Pons (tissue), 1 donor: ENCODE measurements at places on chromosomes 11 and 22.

DNA sequence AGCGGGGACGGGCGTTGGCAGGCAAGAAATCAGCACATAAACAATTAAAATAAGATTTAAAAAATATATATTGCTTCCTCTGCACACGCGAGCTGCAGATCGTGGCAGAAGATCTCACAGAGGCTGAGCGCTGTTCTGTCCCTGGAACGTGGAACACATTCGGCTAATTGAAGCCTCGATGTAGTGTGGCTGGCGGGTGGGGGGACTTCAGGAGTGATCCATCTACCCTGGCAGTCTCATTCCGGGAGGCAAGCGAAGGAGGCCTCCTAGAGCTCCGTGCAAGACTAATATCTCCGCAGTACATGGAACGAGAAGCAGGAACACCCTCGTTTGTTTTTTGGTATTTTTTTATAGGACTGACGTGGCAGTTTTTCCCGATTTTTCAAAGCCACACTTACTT lies 402.4 kb downstream of the MN1 start:
- DNase-seq = no peak

- no peak for DNase-seq
These were observed 41.8 kb downstream of the ENTHD1 start for GRCh38 chr22:39851606-39852315.

DNA sequence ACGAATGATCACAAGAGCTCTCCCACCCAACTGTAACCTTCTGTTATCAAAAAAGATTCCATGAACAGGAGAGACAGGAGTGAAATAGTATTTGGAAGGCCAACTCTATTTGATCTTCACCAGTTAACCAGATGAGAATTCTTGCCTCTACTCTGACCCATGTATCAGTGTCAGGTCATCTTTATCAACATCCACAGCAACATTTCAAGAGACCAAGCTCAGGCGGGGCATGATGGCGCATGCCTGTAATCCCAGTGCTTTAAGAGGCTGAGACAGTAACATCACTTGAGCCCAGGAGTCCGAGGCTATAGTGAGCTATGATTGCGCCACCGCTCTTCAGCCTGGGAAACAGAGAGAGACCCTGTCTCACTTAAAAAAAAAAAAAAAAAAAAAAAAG lies 62.3 kb downstream of the GAB2 start:
- no peak for DNase-seq

GRCh38 chr11:122173587-122173986 lies 57.6 kb upstream of the BLID start:
- DNase-seq = no peak

DNA sequence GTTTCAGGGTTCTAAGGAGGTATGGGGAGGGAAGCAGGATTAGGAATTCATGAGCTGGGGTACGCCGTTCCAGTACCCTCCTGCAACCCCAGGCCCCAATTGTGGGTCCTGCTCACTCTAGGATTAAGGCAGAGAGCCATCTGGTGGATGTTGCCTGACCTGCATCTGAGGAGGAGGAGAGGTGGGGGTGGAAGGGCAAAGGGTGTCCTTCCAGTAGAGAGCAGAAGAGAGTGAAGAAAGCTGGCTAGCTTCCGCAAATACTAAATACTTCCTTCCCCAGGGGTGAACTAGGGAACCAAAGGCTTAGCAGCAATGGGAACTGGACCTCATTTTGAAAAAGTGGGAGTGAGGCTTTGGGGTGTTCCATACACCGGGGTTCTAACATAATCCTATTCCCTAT lies 10.6 kb downstream of the LRRC51 start:
- peak; percentile 92 for DNase-seq

DNA sequence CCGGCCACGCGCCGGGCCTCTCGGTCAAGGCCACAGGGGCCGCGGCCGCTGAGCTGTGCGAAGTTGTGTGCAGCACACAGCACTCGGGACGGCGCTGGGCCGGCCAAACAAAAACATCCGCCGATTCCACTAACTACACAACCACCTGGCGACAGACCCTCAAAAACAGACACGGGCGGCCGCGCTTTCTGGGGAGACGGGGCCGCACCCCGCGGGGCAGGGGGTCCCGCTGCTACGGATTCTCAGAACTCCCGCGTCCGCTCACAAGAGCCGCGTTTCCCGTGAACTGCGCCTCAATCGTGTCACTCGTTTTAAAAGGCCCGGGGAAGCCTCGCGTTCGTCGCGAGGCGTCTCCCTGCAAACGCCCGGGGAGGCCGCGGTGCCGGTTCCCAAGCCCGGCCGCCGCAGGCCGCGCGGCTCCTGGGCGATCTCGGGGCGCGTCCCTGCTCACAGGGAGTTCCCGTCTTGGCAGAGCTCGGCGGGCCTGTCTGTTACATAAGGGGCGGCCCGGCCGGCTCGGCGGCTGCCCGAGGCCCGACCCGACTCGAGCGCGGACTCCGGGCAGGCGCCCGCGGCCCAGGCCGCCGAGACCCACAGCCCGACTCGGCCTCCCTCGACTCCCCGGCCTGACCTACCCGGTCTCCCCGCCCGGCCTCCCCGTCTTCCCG lies 936 bp downstream of the BRD1 start:
- DNase-seq = no peak

- no peak for DNase-seq
These were observed 3.1 kb upstream of the SLC35C1 start for GRCh38 chr11:45801723-45802315.

DNA sequence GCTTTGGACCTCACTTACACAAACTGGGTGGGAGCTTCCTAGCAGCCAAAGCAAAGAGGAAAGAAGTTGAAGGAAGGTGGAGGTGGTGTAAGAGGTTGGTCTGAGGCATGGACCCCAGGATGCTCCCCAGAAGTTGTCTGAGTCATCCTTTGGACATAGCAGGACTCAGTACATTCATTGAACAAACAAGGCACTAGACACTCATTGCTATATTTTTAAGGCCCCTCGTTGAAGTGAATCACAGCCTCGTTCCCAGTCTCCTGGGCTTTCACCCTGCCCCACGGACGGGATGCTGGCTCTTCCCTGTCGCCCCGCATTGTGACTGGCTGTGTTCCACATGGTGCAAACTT lies 95.9 kb upstream of the FGF3 start:
- no peak for DNase-seq
